NCI-H1436 treated with DMSO at 0.1 percent for 48 hours (cell line): ENCODE measurements at places on chromosomes 5 and 9.

GRCh38 chr5:128436749-128437188 is 101.3 kb downstream of the FBN2 start:
- DNase-seq: no peak

- DNase-seq: no peak
Observed at GRCh38 chr5:133797167-133797566, 171.3 kb downstream of the C5orf15 start.

DNA sequence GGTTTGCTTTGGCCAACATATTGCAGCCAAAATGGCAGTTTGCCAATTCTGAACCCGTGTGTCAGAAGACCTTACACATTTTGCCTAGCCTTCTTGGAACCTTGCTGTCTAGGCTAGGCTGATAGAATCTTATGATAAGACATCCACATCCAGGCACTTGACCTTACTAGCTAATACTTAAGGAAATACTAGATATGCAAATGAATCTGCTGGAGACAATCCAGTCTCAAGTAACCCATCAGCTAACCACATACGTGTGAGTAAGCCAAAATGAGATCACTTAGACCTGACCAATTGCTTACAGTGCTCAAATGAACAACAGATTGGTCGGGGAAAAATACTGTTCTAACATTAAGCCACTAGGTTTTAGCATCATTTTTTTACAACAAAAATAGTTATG is 1504.6 kb upstream of the CDH9 start:
- DNase-seq: no peak

GRCh38 chr5:5886812-5887486 is 464.5 kb downstream of the ICE1 start:
- DNase-seq: no peak

DNA sequence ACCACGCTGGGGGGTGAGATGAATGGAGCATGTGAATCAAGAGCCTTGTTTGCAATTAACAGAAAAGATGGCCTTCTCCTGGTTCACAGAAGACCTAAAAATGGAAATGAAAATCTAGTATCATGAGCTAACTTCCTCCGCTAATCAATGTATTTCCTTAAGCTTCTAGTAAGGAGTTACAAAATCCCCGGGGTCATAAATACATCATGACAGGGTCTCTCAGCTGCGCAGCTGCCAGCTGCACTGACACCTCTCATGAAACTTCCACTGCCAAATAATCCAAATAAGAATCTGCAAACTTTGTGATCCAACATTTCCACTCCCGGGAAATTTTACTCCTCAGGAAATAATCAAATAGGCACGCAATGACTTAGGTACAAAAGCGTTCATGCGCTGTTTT is 11.9 kb downstream of the MYO10 start:
- DNase-seq: no peak

DNA sequence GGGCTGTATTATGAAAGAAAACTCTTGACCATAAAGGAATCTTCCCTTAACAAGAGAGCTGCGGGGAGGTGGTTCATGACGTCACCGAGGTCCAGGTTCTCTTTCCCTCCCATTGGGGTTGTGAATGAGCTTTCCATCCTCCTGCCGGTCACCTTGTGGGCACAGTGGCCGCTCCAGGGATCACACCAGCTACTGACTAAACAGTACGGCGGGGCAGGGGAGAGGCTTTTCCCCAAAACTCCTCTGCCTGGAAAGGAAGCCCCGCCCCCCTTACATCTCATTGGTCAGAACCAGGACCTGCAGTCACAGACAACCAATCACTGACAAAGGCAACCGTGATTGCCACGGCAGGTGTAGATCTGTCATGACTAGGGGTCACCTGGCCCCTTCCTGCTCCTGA is 35.6 kb downstream of the ROR2 start:
- DNase-seq: no peak

DNA sequence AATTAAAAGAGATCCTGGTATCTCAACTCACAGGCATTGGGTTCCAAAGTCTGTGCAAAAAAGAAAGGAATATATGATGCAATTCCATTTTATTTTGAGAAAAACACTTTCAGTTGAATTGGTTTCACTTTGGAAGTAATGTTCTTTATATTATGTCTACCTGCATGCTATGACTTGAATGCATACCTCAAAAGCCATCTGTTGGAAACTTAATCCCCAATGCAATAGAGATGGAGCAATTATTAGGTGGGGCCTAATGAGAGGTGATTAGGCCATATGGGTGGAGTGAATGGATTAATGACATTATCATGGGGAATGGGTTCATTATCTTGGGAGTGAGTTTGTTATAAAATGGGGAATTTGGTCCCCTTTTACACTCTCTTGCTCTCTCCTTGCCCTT is 293.3 kb downstream of the CSNK1G3 start:
- no peak for DNase-seq

DNA sequence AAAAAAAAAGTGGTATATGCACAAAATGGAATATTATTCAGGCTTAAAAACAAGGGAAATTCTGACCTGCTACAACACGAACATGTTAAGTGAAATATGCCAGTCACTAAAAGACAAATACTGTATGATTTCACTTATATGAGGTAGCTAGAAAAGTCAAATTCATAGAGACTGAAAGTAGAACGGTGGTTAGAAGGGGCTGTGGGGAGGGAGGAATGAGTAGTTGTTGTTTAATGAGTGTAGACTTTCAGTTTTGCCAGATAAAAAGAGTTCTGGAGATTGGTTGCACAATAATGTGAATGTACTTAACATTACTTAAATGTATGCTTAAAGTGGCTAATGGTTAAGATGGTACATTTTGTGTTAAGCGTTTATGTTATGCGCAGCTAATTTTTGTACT is 79.5 kb upstream of the IL12B start:
- no peak for DNase-seq

- DNase-seq: no peak
Observed at GRCh38 chr5:55101556-55102276, 730 bp upstream of the GZMA start.

DNA sequence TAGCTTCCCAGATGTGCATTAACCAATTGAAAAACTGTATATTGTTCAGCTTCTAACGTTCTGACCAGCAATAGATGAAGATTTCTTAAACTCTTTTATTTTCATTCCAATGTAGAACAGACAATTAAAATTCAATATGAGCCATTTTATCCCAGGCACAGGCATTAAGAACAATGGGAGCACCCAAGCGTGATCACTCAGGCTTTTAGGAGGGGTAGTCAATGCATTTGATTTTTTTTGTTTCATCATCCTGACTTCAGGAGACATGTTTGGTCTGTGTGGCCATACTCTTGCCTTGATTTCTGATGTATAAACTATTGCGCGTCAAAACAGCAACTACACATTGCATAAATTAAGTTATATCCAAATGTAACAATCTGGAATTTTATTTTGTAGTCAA is 653.0 kb upstream of the RORB start:
- DNase-seq: no peak

DNA sequence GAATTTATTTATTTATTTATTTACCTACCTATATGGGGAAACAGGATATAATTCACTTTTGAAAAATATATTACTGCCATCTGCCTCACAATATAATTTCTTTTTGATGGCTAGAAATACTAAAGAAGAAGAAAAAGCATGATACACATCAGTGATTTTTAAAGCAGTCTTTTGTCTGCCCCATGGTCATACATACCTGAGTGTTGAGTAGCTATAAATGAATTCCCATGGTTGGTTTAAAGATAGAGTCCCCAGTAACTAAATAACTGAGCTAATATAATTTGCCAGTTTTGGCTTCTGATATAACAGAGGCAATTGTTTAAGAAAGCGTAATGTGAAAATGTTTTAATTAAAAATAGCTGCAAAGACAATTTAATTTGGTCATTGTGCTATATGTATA is 447.8 kb downstream of the PDE4D start:
- no peak for DNase-seq
